Activated CD4-positive, alpha-beta T cell treated with anti-CD3 and anti-CD28 coated beads, Interleukin-2, Interleukin-6, amounts not matched to agents 100 ng/mL and 50 ng/mL, durations not matched to agents 16 hours and 8 hours (primary cell): ENCODE measurements at places on chromosomes 16 and 17.

GRCh38 chr17:64115043-64115698 is 14.8 kb downstream of the ERN1 start:
- no peak for DNase-seq

DNA sequence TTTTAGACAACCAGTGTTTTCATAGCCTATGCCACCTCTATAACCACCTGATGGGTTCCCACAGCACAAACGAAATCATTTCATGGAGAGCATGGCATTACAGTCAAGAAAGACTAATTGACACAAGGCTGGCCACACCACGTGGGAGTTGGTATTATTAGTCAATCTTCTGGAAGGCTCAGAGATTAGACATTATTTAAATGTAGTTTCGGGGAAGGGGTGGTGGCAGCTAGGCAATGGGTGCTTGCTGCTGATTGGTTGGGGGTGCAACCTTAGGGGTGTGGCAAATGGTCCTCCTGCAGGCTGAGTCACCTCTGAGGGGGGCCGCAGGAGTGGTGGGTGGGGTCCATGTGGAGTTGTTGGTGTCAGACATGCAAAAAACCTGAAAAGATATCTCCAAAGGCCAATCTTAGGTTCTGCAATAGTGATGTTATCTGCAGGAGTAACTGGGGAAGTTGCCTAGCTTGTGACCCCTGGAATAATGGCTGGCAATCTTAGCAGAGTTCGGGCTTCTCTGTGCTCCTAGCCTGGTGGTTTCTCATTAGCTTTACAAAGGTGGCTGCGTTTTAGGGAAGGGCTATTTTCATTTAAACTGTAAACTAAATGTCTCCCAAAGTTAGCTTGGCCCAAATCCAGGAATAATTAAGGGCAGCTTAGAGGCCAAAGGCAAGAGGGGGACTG is 4.6 kb downstream of the TEN1 start:
- no peak for DNase-seq

DNA sequence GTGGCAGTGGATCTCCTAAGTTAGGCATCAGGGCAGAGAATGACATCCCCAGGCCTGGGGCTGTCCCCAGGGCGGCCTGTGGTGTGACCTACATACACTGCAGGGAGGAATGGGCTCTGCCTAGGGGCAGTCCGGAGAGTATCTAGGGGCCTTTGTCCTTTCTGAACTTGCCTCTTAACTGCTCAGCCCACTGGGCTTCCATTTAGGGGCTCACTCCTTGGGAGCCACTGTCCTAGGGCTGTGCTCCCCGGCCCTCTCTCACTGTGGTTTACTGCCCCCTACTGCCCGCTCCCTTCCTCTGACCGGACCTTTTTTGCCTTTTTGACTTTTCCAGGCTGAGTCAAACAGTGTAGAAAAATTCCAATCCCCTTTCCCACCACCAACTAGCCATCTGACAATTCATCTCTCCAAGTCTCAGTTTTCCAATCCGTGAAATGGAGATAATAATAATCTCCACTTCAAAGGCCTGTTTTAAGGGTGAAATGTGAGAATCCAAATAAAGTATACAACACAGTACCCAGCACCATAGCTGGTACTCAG is 66.8 kb downstream of the DNAH3 start:
- DNase-seq, result peak; percentile 57

GRCh38 chr17:57810721-57811637 is 38.9 kb downstream of the MRPS23 start:
- DNase-seq, result no peak
